Placental pericyte (primary cell): ENCODE measurements at places on chromosomes 11 and 22. TPM values are rescaled to one million over a fixed set of nuclear protein-coding genes. Genes with fewer than 3 reads are reported as not detected.

TOMM22 gene
- 49.5 and 79.6 TPM in 2 replicates for total RNA-seq

BARX2 gene
- total RNA-seq: not detected in 2 replicates

DNAJB13 gene
- total RNA-seq: under 0.01 TPM in 1 of 2 replicates, not detected in the other

OR51G2 gene
- not detected in 2 replicates for total RNA-seq

IFITM2 gene
- total RNA-seq: 19.6 and 56.2 TPM in 2 replicates

SPI1 gene
- total RNA-seq: 0.29 TPM in 1 of 2 replicates, not detected in the other

HEPHL1 gene
- total RNA-seq: 4.4 TPM in 1 of 2 replicates, not detected in the other

SLC22A6 gene
- not detected in 2 replicates for total RNA-seq

NLRP14 gene
- 0.14 TPM in 1 of 2 replicates, not detected in the other for total RNA-seq

PANX3 gene
- not detected in 2 replicates for total RNA-seq

IGLL1 gene
- total RNA-seq: not detected in 2 replicates

ELMOD1 gene
- total RNA-seq: 4.7 and 8.1 TPM in 2 replicates

SCUBE1 gene
- total RNA-seq: not detected in 2 replicates

DERL3 gene
- total RNA-seq: 0.43 and 9.0 TPM in 2 replicates

PRRG4 gene
- under 0.01 TPM in 1 of 2 replicates, not detected in the other for total RNA-seq

GDPD4 gene
- total RNA-seq: 0.44 TPM in 1 of 2 replicates, not detected in the other

TAF1D gene
- total RNA-seq: 101 and 161 TPM in 2 replicates

CRYBB3 gene
- total RNA-seq: not detected in 2 replicates

AIFM3 gene
- total RNA-seq: under 0.01 and 0.22 TPM in 2 replicates

SH3BP1 gene
- 11.7 and 13.8 TPM in 2 replicates for total RNA-seq

DEUP1 gene
- total RNA-seq: not detected in 2 replicates

PTGDR2 gene
- under 0.01 TPM in 2 replicates for total RNA-seq

FUT4 gene
- 4.8 and 6.6 TPM in 2 replicates for total RNA-seq

XBP1 gene
- 211 and 410 TPM in 2 replicates for total RNA-seq

RTN4RL2 gene
- total RNA-seq: under 0.01 TPM in 1 of 2 replicates, not detected in the other

STK33 gene
- 0.57 and 1.3 TPM in 2 replicates for total RNA-seq

OR9Q1 gene
- not detected in 2 replicates for total RNA-seq

HOATZ gene
- not detected in 2 replicates for total RNA-seq

TREH gene
- total RNA-seq: not detected in 2 replicates

EFCAB6 gene
- 1.1 and 1.8 TPM in 2 replicates for total RNA-seq

YPEL4 gene
- total RNA-seq: 0.14 TPM in 1 of 2 replicates, not detected in the other

OMP gene
- 0.72 TPM in 1 of 2 replicates, not detected in the other for total RNA-seq

LUZP2 gene
- not detected in 2 replicates for total RNA-seq

APOA4 gene
- not detected in 2 replicates for total RNA-seq

OR51B5 gene
- total RNA-seq: 0.57 TPM in 1 of 2 replicates, not detected in the other

SLC17A6 gene
- not detected in 2 replicates for total RNA-seq
